ENCODE measurements at places on chromosomes 5 and 9. TPM values are rescaled to one million over a fixed set of nuclear protein-coding genes. Genes with fewer than 3 reads are reported as not detected.

LRRC19 gene
- not detected for total RNA-seq

RAD1 gene
- total RNA-seq = 33.4 TPM

FBXO10 gene
- 4.9 TPM for total RNA-seq

LCP2 gene
- not detected for total RNA-seq

SV2C gene
- 0.03 TPM for total RNA-seq

DNA sequence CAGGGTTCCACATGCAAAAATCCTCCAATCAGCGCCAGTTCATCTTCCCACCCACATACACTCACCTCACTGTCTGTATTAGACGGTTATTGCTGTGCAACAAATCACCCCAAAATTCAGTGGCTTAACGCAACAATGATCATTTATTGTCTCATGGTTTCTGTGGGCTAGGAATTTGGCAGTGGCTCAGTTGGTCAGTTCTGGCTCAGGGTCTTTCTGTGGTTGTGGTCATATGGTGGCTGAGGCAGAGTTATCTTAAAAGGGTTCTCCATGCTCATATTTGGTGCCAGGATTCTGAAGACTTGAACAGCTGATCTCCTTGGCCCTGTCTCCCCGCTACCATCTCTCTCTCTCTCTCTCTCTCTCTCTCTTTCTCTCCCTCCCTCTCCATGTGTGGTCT is 12.9 kb downstream of the ZNF618 start:
- DNase-seq = no peak

DNA sequence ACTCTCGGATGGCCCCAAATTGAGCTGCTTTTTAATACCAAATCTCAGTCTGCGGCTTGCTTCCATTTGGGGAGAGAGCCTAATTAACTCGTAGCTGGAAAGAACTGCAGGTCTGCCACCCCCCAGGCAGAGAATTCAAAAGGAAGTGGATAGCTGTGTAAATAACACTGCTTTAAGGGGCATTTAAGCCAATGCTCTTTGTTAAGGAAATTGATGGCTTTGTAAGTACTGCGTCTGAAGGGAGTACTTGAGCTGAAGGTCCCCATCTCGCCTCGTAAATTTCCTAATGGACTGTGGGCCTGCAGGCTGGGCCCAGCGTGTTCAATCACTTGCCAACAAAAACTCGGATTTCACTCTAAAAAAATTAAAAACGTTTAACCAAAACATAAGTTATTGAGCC is 132.7 kb downstream of the PAPPA start:
- peak; percentile 72 for DNase-seq

DNA sequence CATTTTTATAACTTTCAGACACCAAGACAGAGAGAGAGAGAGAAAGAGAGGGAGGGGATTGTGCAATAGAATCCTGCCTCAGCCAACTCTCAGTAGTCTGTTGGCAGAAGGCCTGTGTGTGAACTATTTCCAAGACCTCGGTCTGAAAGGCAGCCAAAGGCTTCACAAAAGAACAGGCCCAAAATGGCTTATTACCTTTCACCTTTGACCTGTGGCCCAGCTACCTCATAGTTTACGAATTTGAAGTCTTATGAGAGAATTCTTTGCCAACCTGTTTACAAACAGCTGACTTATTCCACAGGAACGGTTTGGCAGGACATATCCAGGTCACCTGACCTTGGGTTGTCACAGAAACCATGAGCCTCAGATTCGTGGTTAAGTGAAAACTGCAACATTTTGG is 48.6 kb downstream of the NR2F1-AS1 start:
- DNase-seq = peak; percentile 5

- DNase-seq = peak; percentile 79
These were observed 8.2 kb downstream of the CERCAM start for GRCh38 chr9:128428644-128429512.

DNA sequence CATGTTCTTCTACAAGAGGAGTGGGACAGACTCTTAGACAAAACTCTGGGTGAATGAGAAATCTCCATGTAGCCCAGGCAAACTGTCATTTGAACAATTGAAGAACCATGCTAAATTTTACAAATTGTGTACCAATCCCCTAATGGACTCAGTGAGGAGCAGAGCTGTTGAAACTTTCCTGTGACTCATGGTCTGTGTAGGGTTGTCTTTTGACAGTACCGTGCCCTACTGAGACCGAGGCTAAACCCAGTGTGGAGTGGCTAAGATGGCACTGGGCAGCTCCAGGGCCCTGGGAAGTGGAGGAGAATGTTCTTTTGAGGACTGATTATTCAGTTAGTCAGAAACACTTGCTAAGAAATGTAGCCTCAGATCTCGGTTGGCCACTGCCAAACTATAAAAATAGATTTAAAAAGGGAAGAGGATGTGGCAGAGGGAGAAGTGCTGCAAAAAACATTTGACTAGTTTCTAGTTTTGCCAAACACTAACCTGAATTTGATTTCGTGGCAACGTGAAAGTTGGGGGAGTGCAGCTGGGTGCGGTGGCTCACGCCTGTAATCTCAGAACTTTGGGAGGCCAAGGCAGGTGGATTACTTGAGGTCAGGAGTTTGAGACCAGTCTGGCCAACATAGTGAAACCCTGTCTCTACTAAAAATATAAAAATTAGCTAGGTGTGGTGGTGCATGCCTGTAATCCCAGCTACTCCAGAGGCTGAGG is 24.7 kb downstream of the POU4F3 start:
- no peak for DNase-seq

GRCh38 chr5:8892926-8893325 is 652.9 kb downstream of the SEMA5A start:
- DNase-seq = no peak

DNA sequence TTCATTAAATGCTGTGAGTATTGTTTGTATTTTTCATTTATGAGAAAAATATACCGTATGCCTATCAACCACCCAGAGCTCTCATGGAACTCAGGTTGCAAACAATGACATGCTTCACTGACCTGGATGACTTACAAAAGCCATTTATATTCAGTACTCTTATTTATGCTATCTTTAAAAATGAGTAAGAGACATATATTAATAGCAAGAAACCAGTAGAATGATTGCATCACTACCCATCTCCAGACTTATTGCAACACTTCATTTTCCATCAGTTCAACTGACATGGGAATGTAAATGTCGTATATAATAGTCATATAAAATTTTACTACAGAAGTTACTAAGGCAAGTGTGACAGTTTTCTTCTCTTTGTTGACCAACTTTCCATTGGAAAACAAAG is 69.1 kb downstream of the OTP start:
- no peak for DNase-seq

All from Daoy (cell line).